ENCODE measurements at places on chromosomes 6 and 20.

DNA sequence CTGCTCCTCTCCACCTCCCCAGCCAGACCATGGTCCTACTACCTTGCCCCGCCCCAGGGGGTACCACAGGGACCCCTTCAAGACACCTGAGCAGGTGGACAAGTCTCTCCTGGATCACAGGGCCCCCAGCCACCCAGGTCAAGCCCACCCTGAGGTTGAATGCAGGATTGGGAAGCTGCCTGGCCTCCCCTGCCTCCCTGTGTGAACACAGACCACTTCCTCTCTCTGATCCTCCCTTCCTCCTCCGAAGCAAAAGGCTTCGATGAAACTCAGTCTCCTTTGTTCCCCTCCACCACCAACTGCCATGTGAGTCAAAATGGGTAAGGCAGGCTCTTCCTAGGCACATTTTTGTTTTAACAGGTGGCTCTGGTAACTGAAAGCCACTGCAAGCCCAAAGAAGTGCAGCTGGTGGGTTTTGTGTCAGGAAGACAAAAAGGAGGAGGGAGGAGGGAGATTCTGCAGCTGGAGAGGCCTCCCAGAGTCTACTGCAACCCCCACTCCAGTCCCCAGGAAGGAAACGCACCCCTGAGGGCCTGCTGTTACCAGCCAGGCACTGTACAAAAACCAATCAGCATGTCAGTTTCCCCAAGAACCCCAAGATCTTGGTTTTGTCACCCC lies 5.4 kb downstream of the ADA start:
- no peak for DNase-seq

DNA sequence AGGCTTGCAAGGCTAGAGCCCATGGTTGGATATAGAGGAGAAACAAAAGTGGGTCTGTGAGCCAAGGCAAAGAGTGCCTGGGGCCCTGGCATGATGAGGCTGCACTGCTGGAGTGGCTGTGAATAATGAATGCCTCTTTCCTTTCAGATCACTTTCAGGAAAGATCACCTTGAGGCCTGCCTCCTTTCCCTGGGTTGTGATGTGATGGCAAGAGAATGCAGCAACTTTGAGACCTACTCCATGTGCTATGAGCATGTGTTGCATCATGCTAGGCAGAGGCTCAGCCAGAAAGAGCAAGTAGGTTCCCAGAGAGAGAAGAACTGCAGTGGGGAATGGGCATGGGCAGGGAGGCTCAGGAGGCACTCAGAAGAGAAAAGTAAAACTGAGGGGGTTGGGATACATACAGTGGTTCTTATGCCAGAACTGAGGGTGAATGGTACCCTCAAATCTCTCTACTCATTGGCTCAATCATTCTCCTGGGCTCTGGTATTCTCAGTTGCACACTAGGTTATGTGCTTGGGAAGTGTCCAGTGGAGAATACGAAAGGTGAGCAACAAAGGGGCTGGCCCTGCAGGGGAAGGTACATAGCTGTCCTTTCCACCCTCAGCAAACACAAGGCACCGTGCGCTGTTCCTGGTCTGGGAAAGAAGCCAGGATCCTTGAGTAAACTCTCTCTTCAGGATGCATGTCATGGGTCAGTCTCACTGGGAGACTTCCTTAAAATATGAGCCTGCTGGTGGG lies 45.9 kb downstream of the CD164 start:
- peak; percentile 75 for DNase-seq

DNA sequence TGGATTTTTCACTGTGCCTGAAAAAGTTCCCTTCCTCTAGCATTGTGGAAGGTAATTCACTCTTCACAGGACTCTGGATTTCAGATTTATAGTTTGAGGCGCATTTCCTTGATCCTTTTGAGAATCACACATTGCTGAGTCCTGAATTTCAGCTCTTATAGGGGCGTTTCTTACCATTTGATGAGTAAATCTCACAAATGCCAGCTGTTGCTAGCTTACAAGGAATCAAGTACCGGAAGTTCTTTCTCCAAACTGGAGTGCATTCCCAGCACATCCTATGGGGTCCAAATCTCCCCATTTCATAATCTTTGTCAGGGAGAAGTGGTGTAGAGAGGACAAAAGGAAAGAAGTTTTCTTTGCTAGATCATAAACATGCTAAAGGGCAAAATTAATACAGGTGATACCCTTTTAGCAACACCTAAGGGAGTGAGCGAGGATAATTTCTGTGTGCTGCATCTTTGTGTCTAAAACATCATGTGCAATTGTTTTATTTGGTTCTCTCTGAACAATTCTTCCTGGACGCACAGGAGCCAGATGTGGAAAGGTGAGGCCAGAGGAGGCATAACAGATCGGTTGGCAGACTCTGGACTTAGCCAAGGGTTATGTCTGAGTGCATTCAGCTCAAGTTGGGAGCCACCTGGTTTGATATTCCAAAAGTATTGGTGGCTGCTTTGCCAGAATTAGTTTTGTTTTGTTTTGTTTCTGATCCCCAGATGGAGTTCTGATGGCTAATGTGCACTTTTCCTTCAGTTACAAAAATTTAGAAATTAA lies 37.4 kb upstream of the EYA2 start:
- no peak for DNase-seq

GRCh38 chr6:75334266-75335040 lies 49.9 kb upstream of the TMEM30A start:
- DNase-seq, result peak; percentile 93

DNA sequence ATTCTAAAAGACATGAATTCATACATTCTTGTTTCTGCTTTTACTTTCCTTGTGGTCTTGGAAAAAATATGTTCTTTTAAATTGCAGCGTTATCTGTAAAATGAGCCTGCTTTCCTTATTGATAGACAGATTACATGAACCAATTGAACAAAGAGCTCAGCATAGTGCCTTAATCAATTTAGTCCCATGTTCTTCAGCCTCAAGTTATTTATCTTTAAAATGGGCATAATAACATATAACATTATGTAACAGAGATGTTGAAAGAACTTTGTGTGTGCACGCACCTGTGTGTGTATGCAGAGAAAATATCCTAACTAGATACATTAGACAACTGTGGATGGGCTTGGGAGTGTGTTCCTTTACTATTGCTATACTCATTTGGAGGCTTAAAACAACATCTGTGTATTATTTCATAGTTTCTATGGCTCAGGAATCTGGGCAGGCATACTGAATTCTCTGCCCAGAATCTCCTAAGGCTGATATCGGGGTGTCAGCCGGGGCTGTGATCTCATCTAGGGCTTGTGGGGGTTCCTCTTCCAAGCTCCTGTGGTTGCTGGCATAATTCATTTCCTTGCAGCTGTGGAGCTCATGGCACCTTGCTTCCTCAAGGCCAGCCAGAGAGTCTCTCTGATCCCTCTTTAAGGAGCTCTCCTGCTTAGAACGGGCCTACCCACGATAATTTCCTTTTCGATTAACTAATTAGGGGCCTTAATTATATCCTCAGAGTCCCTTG lies 194.1 kb downstream of the ARID1B start:
- DNase-seq, result no peak

- peak; percentile 59 for DNase-seq
Observed at GRCh38 chr6:158972241-158973233, 27.5 kb downstream of the RSPH3 start.

DNA sequence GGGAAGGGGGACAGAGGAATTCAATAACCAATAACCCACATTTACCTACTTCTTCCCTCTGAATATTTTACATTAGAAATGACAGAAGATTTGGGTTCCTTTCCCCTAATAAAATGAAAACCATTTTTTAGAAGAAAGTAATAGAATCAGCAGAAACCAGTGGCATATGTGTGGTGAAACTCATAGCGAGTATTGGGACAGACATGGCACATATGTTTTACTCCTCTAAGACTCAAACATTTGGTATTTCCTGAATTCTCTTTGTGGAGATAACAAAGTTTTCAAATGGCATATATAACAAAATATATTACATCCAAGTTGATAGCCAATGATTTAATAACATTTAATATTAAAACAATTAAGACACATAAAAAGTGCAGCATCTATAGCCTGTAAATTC lies 12.9 kb upstream of the BEND3 start:
- no peak for DNase-seq

- no peak for DNase-seq
Observed at GRCh38 chr6:2885967-2886735, 17.0 kb downstream of the SERPINB9 start.

- no peak for DNase-seq
Observed at GRCh38 chr6:156674197-156674596, 103.0 kb upstream of the ARID1B start.

DNA sequence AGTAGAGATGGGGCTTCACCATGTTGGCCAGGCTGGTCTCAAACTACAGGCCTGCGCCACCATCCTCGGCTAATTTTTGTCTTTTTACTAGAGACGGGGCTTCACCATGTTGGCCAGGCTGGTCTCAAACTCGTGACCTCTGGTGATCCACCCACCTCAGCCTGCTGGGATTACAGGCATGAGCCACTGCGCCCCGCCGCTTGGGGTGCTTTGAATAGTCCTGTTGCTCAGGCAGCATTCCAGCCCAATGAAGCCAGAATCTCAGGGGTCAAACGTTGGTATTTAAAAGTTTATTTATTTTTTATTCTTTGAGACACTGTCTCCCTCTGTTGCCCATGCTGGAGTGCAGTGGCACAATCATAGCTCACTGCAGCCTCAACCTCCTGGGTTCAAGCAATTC lies 11.3 kb downstream of the MOCS3 start:
- DNase-seq, result no peak

DNA sequence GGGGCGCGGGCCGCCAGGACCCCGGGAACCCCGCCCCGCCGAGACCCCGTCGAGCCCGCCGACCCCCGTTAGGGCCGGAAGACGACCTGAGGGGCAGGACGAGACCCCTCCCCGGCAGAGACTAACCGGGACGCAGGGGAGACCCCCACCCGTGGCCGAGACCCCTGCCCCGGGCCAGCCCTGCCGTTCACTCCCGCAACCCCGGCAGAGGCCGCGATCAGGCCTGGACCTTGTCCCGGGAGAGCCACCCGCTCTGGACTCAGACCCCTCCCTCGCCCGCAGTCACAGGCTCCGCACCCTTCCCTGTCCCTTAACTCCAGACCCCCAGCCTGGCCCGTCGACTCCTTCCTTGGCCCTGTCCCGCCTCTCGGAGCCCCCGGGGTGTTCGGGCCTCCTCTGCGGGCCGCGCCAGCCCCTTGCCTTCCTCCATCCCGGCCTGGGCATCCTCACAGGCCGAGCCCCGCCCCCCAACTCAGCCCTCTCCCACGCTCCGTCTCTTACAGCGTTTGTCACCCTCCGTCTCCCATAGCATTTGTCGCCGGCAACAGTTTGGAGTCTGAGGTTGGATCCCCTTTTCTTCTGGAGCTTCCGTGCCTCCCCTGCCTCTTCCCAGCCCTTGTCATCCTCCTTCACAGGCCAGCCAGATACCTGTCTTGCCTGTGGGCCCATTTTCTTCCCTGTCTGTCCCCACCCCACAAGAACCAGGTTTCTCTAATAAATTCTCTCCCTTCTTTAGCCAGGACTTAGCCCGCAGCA lies 569 bp downstream of the TCEA2 start:
- no peak for DNase-seq

GRCh38 chr6:163354761-163355425 lies 59.6 kb upstream of the QKI start:
- peak; percentile 40 for DNase-seq

DNA sequence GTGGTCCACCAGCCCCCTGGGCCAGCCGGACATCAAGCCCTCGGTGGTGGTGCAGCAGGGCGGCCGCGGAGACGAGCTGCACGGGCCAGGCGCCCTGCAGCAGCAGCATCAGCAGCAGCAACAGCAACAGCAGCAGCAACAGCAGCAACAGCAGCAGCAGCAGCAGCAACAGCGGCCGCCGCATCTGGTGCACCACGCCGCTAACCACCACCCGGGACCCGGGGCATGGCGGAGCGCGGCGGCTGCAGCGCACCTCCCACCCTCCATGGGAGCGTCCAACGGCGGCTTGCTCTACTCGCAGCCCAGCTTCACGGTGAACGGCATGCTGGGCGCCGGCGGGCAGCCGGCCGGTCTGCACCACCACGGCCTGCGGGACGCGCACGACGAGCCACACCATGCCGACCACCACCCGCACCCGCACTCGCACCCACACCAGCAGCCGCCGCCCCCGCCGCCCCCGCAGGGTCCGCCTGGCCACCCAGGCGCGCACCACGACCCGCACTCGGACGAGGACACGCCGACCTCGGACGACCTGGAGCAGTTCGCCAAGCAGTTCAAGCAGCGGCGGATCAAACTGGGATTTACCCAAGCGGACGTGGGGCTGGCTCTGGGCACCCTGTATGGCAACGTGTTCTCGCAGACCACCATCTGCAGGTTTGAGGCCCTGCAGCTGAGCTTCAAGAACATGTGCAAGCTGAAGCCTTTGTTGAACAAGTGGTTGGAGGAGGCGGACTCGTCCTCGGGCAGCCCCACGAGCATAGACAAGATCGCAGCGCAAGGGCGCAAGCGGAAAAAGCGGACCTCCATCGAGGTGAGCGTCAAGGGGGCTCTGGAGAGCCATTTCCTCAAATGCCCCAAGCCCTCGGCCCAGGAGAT lies 1.0 kb downstream of the POU3F2 start:
- DNase-seq, result no peak

DNA sequence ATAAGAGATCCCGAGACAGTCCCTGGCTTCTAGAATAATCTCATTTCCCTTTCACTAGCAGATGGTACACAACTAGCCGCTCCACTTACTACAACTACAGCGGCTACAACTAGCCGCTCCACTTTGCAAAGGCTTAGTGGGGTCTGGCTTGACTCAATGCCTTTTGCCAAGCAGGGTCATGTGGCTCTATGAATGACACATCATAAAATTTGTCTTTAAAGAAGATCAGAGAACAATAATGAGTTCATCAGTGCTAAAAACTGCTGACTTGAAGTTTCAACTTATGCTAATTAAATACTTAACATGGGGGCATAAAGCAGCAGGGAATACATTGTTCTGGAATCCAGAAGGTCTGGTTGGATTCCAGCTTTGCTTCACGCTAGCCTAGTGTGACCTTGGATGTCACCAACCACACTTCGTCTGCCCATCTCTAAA lies 2.0 kb upstream of the MICAL1 start:
- DNase-seq, result no peak

- peak; percentile 74 for DNase-seq
Observed at GRCh38 chr6:113879186-113880096, 22.3 kb downstream of the MARCKS start.

DNA sequence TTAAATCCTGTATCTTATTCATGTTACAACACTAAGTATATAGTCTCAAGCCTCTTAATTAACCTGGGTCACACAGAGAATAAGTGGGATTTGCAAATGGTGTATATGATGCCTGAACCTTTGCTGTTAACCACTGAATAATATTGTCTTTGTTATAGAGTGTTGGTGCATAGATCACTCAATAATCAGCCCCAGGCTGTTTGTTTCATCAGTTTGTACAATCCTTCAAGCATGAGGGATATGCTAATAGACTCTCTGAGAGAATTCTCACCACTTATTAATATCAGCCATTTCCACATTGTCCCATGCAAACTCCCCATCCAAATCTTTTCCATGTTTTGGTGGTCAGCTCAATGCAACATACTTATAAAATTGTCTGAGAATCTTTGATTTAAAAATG lies 21.7 kb downstream of the OR2B6 start:
- DNase-seq, result no peak

GRCh38 chr20:36467076-36467999 lies 74.0 kb upstream of the MYL9 start:
- no peak for DNase-seq

GRCh38 chr6:37827603-37828265 lies 8.2 kb downstream of the ZFAND3 start:
- no peak for DNase-seq

GRCh38 chr20:227439-228105 lies 514 bp downstream of the DEFB129 start:
- DNase-seq, result no peak

GRCh38 chr20:6083926-6084325 lies 30.1 kb upstream of the LRRN4 start:
- DNase-seq, result no peak
